ENCODE measurements at places on chromosomes 16 and 17.
A peak's percentile ranks its signal among the peaks of the same experiment; 100 is the strongest.

DNA sequence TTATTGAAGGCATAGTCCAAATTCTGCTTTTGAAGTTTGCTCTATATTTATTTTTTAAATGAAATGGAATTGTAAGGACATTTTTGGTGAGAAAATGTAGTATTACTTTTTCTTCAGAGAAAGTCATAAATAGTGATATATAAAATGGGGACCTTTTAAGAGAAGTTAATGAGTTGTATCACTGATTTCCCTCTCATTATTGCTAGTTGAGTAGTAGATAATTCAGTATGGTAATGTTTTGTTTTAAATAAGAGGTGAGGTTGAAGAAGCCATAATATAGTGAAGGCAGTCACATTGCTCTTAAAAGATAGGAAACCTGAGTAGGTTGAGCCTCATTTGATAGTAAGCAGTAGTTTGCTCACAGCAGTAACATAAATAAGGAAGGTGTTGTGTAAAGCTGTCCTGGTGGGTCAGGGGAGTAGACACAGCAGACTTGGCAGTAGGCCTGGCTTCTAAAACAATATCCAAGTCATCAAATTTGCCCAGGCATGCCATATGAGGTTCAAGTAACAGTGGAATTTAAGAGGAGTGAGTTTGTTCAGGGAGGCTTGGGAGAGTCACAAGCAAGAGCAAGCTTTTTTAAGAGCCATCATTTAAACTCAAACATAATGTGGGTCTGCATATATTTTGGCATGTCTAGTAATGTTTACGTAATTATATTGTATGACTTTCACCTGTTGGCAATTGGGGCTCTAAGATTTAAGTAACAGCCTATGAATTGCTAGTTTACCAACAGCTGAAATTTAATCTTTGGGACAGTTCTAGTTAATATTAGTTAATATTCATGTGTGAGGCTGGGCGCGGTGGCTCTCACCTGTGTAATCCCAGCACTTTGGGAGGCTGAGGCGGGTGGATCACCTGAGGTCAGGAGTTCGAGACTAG lies 6.5 kb downstream of the NFATC3 start:
- DNase-seq, result no peak

DNA sequence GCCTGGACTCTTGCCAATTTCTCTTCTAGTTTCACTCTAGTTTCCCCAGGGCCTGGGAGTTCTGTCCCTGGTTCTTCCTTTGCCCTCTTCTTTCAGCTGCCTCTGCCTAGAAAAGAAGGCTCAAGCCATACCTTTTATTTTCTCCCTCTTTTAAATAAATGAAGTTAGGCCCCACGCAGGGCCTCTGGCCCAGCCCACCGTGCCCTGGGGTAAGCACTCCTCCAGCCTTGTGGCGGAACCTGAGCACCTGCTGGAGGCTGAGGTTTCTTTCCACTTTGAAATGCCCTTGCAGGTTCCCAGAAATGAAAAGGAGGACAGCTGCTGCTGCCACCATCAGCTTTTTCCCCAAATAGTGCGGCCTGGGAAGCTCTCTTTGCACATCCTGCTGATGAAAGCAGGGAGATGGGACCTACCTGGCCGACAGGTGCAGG lies 139.4 kb downstream of the CCDC182 start:
- no peak for DNase-seq

DNA sequence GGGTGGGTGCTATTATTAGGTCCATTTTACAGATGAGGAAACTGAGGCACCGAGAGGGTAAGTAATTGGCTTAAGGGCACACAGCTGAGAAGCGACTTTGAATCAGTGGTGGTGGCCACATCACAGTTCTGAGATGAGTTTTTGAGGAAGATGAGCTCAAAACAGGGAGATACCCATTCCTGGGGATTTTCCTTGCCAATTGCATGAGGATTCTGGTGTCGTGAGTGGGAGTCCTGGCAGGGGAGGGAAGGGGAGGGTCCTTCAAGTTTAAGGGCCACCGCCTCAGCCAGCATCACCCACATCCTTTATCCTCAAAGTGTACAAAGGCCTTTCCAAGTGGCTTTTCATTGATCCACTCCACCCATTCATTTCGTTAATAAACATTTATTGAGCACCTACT lies 45.3 kb downstream of the IL21R start:
- no peak for DNase-seq

DNA sequence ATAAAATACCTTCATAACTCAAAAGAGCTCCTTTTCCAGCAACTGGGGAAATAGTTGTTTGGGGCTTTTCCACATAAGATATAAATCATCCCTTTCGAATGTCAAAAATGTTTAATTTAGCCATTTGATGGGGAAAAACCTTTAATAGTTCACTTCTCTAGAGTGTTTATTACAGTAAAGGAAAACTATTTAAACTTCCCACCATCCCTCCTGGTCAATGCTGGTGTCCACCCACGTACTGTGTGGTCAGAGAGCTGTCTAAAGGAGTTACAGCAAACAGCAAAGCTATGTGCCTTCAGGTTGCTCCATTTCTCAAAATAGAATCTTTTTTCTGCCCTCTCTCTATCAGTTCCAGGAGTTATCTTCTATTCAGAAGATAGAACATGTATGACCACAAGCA lies 33.5 kb downstream of the KANSL1 start:
- DNase-seq, result no peak

GRCh38 chr17:42340691-42341127 lies 47.5 kb downstream of the STAT3 start:
- DNase-seq, result no peak

- no peak for DNase-seq
These were observed 3.1 kb downstream of the MMP15 start for GRCh38 chr16:58028541-58029070.

DNA sequence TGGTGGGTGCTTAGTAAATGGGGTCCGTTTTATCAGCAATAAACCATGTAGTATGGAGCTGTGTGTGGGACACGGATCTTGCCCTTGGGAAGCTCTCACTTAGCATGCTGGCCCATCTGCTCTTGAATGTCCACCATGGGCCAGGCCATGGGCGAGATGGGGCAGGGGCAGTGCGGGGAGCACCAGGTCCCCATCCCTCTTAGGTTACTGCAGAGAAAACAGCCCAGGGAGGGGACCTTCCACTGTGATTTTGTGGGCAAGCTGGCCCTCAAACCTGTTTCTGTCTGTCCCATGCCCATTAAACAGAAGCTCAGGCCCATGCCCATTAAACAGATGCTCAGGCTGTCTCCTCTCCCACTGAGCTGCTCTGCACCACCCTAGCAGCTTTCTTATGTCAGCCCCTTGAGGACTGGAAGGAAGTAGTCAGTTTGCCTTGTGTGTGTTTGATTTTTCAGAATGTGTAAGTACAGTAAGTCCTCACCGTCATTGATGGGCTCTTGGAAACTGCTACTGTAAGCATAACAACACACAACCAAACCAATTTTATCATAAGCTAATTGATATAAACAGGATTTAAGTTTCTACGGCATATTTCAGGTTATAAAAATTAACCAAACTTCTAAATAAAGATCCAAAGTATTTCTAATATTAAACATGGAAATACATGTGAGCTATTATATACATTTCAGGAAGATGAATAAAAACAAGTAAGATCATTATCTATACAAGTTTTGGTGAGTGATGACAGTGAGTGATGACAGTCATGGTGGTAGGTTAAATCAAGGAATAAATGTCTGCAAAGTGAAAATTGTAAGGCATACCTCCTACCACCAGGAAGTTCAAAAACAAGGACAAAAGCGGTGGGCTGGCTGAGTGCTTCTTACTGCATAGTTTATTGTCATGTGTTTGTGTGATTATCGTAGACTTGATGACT lies 11.5 kb downstream of the MPRIP start:
- no peak for DNase-seq

GRCh38 chr17:55177159-55177854 lies 87.5 kb upstream of the HLF start:
- DNase-seq, result no peak

DNA sequence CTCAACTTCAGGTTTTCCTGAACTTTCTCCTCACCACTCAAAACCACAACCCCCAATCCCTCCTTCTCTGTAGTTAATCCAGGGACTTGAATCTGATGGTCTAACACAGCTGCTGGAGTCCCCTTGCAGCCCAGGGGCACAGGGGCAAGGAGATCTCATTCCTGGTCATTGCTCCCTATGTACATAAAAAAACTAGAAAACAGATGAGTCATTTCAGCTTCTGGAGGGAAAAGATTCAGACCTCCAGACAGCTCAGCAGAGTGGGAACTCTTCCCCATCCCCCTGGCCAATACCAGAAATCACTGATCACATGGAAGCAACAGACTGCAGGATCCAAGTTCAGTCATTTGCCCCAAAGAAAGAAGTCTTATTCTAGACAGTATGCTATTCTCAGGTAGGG lies 62.1 kb downstream of the DYNLRB2 start:
- DNase-seq, result peak; percentile 8

GRCh38 chr16:57471209-57471608 lies 8.7 kb downstream of the POLR2C start:
- no peak for DNase-seq

DNA sequence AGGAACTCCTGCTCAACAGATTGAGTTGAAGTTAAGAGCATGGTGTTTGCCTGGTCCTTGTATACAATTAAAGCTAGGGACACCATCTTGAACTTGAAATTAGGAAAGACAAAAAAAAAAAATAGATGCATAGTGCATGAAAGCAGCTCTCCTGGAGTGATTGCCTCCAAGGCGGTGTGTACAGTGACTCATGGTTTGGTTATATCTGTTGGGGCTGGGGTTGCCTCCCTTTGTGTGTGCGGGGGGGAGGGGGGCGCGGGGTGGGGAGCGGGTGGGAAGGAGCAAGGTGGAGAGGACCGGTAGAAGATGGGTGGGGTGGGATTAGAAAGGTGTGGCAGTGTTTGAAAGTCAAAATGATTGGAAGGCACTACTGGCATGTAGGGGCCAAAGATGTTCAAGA lies 3.4 kb downstream of the TMED6 start:
- no peak for DNase-seq

DNA sequence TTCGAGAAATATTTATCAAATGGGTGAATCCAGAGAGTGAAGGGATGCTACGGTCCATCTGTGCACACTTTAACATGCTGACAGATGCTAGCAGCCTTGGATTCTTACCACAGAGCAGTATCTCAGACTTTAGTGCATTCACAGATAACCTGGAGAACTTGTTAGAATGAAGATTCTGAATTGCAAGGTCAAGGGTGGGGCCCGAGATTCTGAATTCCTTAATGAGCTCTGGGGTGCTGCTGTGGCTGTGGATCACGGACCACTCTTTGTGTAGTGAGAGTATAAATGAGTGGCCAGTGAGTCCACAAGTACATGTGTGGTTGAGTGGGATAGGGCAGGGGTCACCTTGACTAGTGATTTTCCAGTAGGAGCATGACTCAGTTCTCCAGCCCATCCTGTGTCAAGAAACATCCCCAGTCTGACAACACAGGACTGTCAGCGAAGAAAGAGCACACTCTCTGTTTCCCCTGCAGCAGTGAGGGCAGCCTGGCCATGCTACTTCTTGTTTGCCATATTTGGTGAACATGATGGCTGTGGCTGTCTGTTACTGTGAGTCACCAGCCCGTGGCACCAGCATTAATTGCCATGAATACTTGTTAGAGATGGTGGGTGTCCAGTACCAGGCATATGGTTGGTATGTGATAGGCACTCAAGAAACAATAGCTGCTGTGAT lies 13.0 kb upstream of the SALL1 start:
- DNase-seq, result no peak

DNA sequence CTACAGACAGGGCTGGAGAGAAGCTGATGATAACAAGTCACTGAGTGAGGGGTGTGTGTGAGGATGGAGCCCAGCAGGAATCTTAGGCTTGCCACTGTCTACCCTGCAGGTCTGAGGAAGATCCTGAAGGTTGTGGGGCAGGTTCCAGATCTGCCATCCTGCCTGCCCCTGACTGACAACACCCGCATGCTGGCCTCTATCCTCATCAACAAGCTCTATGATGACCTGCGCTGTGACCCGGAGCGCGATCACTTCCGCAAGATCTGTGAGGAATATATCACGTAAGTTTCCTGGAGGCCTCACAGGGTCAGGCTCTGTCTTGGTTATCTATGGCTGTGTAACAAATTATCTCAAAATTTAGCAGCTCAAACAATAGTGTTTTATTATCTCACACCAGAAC lies 16.3 kb downstream of the UNC45B start:
- DNase-seq, result no peak

DNA sequence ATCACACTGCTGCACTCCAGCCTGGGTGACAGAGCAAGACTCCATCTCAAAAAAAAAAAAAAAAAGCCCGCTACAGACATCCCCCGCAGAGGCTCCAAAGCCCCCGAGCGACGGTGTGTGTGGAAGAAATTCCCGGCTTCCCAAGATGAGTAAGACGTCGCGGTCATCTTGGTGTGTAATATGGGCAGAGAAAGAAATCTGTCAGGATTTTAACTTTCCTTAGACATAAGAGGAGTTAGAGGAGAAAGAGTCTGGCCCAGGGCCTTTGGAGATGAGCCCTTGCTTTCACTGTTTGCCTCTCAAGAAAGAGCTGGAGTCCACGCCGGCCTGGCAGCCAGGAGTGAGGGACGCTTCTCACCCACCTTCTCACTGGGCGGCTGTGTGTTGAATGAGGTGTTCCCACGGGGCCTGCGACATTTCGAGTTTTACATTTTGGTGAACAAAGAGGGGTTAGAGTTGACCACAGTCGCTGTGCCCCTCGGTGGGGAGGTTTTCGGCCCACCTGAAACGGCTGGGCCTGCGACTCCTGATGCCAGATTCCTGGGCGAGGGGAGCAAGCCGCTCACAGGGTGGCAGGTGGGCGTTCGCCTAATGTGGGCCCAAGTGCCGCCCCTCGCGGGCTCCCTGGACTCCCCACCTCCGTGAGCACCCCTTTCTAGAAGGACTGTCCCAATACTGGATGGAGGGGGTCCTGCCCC lies 17.9 kb downstream of the C1QTNF1 start:
- DNase-seq, result no peak

DNA sequence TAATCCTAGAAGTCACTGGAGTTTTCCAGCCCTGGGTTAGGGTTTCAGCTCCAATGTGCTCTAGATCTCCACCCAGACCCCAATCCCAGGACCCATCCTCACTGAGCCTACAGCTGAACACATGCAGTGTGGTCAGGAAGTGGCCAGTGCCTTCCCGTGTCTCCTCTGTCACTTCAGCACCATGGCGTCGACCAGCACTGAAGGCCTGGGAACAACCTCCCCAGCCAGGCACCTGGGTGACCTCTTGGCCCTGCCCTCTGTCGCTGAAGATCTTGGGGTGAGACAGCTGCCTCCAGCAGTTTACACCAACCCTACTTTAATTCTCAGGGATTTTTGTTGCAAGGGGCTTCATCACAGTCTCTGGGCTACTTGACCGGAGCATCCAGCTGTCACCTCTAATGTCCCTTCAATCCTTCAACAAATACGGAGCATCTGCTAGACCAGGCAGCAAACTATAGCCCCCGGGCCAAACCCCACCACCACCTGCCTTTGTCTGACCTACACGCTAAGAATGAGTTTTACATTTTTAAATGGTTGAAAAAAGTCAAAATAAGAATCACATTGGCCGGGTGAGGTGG lies 18.0 kb upstream of the GSG1L start:
- DNase-seq, result no peak

Data from liver (tissue), 10 donors.